ENCODE measurements at places on chromosomes 7 and 10.

DNA sequence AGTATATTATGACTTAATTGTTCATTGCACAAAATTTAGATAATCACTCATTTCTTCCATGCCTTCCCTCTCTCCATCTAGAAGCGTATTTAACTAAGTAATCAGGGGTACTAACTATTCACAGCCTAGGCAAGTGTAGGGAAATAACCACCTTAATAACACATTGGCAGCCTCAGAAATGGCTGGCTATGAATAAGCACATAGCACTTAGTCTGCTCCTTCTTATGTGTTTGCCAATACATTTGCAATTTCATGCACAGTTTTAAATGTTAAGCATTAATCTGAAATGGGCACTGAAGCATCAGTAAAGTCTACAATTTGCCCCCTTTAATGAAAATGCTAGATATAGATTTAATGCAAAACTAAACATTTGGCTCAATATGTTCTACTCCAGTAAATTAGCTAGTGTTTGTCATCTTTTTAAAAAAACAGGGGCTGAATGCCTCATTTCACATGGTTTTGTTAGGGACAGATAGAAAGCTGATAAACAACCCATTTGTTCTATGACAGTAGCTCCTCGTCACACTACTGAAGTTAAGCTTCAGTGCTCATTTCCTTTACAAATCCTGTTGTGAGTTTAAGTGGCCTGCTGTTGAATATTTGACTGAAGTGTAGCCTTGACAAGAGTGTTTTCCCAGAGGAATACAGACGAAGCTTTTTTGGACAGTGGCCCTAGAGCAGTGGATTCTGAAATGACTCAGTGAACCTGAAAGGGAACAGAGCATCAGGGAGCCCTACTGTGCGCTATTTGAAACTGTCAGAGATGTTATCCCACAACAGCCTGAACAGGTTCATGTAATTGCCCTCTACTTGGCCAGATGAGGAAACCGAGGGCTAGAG is 30.5 kb downstream of the HHEX start:
- no peak for DNase-seq

GRCh38 chr10:69385454-69386350 is 31.0 kb downstream of the TACR2 start:
- DNase-seq, result no peak

- no peak for DNase-seq
Measured at GRCh38 chr10:111785921-111786320, 397.6 kb downstream of the GPAM start.

DNA sequence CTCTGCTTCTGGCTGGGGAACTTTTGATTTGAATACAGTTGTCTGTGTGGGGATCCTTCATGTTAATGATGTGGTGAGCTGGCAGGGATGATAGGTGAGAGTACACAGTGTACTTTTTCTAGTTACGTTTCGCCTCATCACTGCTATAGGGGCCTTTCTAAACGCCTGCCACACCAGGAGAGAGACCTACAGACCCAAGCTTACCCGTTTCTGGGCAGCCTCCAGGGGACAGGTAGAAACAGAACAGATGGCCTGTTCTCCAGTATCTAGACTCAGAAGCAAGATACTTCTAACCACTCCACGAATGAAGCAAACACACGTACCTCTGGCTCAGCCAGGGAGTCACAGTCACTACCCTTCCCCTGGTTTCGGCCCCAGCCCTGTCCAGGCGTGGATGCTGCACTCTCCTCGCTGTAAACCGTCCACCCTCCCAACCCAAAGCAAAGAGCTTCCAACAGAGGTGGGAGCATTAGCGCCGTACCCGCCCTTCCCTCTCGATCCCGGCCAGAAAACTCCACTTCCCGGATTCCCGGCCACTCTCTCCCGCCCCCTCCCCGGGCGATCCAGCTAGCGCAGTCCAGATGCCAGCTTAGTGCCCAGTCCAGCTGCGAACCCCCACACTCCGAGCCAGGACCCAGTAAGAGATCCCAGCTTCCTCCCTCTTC is 1.2 kb downstream of the CCDC6 start:
- no peak for DNase-seq

GRCh38 chr7:134706468-134706867 is 59.8 kb downstream of the BPGM start:
- DNase-seq, result no peak

DNA sequence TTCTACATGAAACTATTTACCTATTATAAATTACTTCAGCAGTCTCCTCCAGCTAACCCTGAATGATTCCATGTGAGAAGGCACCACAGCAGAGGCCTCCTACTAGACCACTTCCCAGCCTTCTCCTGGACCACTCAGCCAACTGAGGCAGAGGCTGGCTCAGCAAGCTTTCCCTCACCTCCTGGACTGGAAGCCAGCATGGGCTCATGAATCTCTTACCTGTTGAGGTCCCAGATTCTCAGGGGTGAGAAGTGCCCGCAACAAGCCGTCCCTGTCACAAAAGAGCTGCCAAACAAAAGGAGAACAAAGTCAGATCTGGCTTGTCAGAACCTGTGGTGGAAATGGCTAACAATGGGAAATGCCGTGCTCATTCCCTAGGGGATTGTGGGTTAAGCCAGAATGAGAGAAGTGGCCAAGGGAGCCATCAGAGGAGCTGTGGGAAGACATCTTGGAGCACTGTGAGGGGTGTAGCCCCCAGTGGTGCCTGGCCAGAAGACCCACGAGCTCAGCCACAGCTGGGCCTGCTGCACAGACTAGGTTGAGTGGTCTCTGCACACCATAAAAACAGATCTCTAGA is 36.5 kb downstream of the DPCD start:
- DNase-seq, result no peak

- no peak for DNase-seq
Measured at GRCh38 chr10:1612908-1613307, 124.4 kb downstream of the ADARB2 start.

- DNase-seq, result no peak
Measured at GRCh38 chr7:84193747-84194146, 842 bp downstream of the SEMA3A start.

GRCh38 chr10:6986927-6987326 is 406.9 kb upstream of the PRKCQ start:
- no peak for DNase-seq

DNA sequence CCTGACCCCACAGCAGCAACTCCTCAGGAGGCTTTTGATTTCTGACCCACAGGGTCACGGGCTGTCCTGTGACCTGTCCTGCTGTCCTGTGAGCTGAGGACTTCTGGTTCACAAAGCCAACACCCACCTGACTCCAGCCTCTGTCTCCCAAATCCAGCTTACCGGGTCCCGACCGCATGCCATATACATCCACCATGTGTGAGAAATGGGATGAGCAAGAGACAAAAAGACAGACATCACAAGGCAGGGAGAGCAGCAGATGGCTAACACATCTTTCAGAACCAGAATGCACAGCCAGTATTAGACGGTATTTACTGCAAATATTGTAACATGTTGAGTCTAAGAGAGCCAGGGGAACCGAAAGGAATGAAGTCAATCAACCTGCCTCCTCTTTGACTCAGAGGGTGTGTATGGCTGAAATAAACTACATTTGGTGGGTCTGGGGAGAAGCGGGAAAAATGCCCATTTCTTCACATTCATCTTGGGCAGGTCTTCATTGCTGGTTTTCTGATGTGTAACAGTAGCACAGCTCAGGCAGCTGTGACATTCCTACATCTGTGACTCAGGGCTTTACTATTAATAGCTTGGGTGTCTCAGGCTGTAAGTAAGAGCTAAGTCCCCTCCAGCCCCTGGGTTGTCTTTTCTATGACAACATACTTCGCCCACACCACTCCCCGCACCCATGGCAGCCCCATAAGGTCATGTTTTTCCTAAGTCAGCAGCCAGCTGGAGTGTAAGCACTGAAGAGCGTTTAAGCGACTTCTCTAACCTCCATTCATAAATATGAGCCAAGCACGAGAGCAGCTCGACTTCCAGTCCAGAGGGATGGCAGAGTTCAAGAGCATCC is 25.0 kb downstream of the ABLIM1 start:
- peak; percentile 61 for DNase-seq

- DNase-seq, result no peak
Measured at GRCh38 chr7:51046482-51046881, 263.8 kb upstream of the GRB10 start.

DNA sequence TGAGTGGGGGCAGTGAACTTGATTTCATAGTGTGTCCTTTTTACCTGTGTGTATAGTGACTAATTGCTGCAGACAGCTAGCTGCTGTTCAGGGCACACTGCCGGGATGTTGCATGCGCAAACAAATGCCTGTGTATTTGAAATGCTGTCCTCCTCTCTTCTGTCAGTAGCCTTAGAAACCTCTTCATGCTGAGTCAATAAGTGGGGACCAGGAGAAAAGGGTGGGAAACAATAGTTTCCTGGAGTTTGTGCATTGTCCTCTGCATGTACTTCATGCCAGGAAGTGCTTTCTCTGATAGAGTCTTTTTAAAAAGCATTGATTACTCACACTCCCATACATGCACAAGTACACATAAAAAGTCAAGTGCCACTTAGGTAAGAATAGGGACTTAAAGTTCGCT is 1183.7 kb upstream of the CELF2 start:
- DNase-seq, result no peak

DNA sequence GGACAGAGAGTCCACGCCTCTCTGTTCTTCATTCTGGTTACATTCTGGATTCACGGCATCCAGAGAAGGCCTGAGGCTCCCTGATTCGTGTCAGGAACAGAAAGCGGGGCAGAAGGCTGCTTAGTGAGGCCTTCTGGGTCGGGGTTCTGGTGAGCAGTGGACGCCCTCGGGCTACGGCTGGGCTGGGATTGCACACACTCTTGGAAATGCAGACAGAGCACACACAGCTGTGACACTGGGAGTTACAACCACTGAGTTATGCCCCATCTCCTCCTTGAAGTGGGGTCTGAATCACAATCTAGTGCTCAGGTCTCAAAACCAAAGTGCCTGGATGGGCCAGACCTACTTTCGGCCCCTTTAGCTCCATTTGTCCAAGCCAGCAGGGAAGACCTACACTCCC is 156.9 kb upstream of the GDF10 start:
- DNase-seq, result no peak

DNA sequence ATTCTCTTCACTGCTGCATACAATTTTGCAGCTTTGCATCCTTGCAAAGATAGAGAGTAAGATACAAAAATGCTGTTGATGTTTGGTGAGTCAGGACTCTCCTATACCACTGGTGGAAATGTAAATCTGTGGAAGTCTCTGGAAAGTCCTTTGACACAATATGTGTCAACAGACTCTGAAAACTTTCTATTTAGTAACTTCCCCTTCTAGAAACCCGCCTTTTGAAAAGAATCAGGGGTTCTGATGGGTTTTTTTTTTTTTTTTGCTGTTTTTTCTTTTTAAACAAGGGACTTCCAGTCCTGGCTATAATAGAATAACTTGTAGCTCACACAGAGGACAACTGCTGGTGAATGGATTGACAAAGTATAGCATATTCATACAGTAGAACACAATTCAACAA is 16.4 kb downstream of the NOD1 start:
- DNase-seq, result no peak

DNA sequence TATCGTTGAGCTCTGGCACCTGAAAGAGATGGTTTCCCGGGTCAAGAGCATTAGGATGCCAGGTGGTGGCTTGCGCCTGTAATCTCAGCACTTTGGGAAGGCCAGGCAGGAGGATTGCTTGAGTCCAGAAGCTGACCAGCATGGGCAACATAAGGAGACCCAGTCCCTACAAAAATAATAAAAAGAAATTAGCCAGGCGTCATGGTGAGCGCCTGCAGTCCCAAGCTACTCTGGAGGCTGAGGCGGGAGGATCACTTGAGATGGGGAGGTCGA is 6.1 kb upstream of the KCP start:
- no peak for DNase-seq

- no peak for DNase-seq
Measured at GRCh38 chr7:50614721-50615518, 49.7 kb upstream of the DDC start.

DNA sequence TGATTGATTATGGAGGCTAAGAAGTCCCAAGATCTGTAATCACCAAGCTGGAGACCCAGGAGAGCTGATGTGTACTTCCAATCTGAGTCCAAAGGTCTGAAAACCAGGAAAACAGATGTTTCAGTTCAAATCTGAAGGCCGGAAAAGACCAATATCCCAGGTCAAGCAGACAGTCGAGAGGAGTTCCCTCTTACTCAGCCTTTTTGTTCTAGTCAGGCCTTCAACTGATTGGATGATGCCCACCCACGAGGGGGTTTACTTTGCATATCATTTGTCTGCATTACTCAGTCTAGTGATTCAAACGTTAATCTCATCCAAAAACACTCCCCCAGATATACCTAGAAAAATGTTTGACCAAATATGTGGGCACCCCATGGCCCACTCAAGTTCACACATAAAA is 7.4 kb upstream of the ARID5B start:
- DNase-seq, result no peak

DNA sequence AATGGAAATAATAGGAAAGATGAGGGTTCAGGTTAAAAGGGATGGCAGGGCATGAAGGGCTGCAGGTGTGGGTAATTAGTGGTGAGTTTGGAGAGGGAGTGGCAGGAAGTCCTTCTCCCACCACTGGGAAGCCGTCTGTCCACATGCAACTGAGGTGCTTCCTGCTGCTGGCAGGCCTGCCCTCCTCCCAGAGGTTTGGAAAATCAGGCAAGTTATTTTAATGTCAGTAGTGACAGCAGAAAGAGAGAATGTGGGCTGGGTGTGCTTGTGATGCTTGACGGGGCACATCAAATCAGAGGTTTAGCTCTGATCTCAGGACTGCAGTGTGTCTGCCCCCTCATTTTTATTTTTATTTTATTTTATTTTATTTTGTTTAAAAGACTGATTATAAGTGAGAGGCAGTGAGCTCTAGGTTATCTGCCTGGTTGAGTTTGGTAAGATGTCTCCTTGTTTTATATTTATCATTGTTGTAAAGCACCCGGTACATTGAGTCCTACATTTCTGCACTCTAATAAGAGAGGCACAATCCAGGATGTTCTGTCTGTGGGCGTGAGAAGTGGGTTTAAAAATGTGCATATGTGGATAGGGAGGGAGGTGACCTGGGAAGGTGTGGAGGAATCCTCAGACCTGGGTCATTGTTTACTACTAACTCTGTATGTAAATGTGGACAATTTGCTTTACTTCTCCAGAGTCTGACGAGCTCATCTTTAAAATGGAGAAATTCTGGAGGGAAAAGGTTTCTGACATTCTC is 504.4 kb downstream of the LRMDA start:
- DNase-seq, result no peak

DNA sequence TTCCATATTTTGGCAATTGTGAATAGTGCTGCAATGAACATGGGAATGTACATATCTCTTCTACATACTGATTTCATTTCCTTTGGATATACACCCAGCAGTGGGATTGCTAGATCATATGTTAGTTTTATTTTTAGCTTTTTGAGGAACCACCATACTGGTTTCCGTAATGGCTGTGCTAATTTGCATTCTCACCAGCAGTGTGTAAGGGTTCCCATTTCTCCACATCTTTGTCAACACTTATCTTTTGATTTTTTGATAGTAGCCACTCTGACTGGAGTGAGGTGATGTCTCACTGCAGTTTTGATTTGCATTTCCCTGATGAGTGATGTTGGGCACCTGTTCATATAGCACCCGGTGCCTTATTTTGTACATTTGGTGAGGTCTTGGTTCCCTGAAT is 519.6 kb downstream of the REEP3 start:
- no peak for DNase-seq

GRCh38 chr10:71622154-71622526 is 97.4 kb downstream of the C10orf105 start:
- no peak for DNase-seq

GRCh38 chr7:1011297-1012003 is 28.5 kb downstream of the CYP2W1 start:
- DNase-seq, result no peak

All from AG09309 (cell line).